Breast epithelium (tissue), 4 donors: ENCODE measurements at places on chromosomes 4 and X. TPM values are rescaled to one million over a fixed set of nuclear protein-coding genes. Genes with fewer than 3 reads are reported as not detected.

Gene ARHGAP36
- total RNA-seq, result 10.0 TPM

Gene FRAS1
- total RNA-seq, result 4.9 TPM

Gene FOXR2
- not detected for total RNA-seq

Gene RBM46
- 0.29 TPM for total RNA-seq

Gene MMGT1
- total RNA-seq, result 22.0 TPM

Gene ZXDA
- total RNA-seq, result 13.2 TPM

Gene PGAM4
- not detected for total RNA-seq

Gene DGAT2L6
- total RNA-seq, result not detected

Gene KLHL8
- total RNA-seq, result 14.2 TPM

Gene MAGEA2
- total RNA-seq, result not detected

Gene FAM133A
- total RNA-seq, result not detected

Gene MSANTD1
- total RNA-seq, result 0.48 TPM

Gene CTAG2
- total RNA-seq, result not detected

Gene USO1
- total RNA-seq, result 76.7 TPM

Gene ARX
- 0.33 TPM for total RNA-seq

Gene PCDH19
- total RNA-seq, result 1.8 TPM

Gene TMPRSS11D
- not detected for total RNA-seq

Gene TBC1D9
- total RNA-seq, result 152 TPM

Gene RBM3
- 152 TPM for total RNA-seq
